ENCODE measurements at places on chromosomes 2 and 18.

GRCh38 chr2:135744760-135745314 lies 3.2 kb downstream of the UBXN4 start:
- DNase-seq = no peak

DNA sequence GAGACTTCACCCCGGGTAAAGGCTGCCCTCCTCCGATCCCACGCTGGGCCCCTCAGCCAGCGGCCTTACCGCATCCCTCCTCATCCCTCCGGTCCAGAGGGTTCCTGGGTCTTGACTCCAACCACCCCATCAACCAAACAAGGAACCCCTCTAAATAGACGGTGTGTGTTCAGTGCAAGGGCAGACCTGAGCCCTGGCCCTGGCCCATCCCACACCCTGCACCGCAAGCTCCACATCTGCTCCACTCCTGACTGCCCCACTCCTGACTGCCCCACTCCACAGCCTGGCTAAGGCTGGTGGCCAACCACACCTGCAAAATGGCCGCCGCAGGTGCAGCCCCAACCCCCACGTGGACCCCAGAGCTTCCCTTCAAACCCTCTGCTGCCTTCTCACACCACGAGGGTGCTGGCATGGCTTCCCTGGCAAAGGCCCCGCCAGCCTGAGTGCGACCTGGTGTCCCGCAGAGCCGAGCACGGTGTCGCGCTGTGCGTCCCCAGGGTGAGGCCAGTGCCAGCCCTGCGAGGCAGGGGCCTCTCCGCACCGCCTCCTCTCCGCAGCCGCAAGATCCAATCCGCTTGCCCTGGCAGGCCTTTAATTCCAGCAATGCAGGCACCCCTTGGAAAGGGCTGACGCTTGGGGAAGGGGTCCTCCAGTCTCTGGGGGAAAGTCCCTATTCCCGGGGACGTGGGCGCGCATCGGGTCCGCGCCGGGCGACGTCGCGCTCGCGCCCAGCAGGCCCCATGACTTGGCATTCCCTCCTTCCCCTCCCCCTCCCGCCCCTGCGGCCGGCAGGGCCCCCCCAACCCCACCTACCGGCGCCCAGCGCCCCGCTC lies 1.5 kb downstream of the KIF1A start:
- DNase-seq = no peak

- DNase-seq = no peak
Measured at GRCh38 chr2:177667626-177668025, 275.1 kb downstream of the AGPS start.

DNA sequence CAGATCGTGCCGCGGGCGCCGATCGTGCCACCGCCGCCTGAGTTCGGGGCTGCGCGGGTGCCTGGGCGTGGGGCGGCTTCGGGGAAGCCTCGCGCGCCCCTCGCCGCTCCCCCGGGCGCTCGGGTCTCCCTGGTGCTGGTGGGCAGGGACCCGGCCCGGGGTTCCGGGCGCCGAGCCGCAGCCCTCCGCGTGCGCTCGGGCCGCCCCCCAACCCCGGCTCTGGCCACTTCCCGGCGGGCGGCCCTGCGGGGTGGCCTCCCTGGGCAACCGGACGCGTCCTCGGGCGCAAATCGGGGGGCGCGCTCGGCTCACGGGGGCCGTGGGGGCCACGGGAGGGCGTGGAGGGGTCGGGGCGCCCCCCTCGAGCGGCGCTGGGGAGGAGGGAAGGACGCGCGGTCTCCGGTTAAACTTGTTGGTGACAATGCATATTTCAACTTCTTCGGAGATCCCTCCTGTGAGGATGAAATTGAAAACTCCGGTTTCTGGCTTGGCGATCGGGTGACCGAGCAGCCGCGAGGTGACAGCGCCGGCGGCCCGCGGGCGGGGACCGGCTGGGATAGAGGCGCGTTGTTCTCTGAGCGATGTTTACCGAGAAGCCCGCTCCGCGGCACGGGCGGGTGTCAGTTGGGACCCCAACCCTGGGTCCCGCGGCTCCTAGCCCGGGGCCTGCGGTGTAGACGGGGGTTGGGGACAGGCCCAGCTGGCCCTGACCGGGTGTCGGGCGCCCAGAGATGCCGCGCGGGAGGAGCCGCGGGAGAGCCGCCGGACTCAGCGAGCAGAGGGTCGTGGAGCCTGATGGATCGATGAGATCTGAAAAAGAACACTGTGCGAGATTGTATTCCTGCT lies 676 bp downstream of the SH3BP4 start:
- DNase-seq = no peak

- DNase-seq = no peak
Measured at GRCh38 chr2:146221826-146222225, 1623.0 kb upstream of the ACVR2A start.

GRCh38 chr18:59267503-59268126 lies 5.6 kb downstream of the RAX start:
- DNase-seq = no peak

DNA sequence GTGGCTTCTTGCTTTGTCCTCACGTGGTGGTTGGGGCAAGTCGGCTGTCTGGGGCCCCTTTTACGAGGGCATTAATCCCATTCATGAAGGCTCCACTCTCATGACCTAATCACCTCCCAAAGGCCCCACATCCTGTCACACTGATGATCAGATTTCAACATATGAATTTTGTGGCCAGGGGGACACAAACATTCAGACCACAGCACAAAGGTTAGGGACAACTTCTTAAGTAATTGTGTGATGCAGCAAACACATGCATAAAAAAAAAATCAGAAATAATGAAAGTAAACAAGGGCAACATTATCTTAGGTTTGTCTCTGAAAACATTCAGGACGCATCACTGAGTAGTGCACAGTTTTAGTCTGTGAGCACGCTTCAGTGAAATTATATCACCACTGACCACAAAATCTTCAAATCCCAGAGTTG lies 54.2 kb upstream of the FRZB start:
- DNase-seq = no peak

GRCh38 chr2:241035142-241035817 lies 36.9 kb downstream of the SNED1 start:
- DNase-seq = no peak

- DNase-seq = no peak
Measured at GRCh38 chr2:160057356-160057755, 5.1 kb downstream of the PLA2R1 start.

- no peak for DNase-seq
Measured at GRCh38 chr18:26961839-26962238, 96.3 kb upstream of the AQP4 start.

DNA sequence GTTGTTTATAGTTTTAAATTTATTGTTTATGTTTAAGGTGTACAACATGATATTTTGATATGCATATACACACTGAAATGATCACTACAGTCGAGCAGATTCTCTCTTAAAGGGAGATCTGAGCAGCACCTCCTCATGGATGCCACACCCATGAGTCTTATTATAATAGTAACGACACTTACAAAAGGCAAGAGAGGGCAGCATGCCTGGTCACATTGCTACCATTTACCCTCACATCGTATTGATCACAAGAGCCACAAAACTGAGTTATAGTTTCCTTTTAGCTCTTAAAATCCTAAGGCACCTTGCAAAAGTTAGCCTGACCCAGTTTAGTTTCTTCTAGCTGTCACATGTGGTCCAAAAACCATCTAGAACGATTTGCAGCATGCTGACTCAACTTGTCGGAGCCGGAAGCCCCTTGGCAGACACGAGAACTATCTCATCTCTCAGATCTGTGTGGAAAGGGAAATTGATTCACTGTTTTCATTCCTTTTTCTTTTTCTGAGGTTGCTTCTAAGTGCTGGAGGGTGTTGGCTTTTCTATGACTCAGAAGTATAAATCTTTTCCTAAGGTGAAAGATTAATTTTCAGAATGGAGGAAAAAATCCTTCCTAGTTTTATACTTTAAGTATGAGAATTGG lies 85.3 kb downstream of the CDC42EP3 start:
- DNase-seq = peak; percentile 32

DNA sequence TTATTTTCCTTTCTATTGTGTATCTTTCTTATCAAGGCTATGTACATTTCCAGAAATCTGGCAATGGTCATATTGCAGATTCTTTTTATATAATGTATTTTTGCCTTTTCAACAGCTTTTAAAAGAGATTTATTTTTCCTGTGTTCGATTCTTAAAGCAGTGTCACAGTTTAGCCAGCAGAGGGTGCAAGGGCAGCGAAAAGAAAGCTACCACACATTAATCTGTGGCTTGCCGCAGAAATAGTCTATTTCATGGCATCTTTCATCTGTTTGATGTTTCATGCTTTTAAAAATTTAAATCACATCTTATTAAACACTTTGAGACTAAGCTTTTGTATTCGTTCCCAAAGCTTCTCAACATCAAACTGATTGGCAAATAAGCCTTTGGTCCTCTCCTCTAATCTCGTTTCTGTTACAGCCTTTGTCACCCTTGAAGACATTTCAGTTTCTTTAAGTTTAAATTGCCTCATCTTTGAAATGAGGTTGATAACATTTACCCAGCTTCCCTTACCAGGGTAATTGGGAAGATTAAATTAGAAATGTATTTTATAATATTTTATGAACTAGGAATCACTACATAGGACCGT lies 73.3 kb downstream of the PIK3C3 start:
- no peak for DNase-seq

DNA sequence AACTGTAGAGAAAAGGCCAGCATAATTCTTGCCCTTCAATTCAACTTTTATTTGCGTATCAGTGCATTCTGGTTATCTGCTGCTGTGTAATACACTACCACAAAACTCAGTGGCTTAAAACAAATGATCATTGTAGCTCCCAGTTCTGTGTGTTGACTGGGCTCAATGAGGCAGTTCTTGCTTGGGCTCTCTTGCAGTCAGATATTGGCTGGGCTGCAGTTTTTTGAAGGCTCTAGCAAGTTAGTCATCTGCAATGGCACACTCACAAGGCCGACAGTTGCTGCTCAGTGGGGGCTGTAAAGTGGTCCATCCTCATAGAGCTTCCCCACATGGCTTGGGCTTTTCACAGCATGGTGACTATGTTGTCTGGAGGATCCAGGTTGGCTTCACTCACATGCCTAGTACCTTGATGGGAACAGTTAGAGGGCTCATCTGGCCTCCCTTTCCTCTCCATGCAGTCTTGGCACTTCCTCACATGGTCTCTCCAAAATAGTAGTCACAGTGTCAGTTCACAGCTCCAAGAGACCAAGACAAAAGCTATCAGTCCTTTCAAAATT lies 110.6 kb upstream of the TNP1 start:
- no peak for DNase-seq

GRCh38 chr2:164523726-164524125 lies 97.6 kb downstream of the GRB14 start:
- no peak for DNase-seq

DNA sequence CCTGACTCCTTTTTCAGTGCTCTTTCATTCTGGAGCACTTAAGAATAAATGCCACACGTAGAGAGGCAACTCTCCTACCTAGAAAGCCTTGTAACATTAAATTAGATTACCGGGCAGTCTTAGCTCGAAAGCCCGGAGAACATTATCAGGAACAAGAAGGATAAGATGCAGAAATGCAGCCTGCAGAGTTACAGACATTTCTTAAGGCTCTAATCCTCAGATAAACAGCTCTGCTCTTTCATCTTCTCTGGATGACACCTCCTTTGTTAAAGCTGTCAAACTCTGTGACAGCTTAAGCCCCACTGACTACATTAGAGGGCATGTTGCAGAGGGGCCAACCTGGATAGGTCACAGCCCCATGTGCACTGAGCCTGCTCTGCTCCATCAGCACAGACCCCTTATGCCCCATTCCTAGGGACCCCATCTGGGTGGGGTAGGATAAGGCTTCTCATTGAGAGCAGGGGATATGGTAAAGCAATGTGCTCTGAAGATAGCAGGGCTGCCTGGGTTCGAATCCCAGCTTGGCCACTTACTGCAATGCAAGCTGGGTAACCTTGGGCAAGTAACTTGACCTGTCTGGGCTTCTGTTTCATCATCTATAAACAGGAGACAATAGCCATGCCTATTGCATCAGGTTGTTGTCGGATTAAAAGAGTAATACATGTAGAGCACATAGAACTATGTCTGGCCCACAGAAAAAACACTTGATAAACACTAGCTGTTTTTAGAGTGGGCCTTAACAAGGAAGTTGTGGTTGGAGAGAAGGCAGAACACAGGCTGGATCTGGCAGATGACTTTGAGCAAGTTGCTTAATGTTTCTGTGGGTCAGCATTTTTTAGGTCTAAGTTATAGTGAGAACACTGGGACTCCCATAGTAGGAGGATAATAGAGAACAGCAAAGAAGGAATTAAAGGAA lies 111.4 kb downstream of the THNSL2 start:
- no peak for DNase-seq

DNA sequence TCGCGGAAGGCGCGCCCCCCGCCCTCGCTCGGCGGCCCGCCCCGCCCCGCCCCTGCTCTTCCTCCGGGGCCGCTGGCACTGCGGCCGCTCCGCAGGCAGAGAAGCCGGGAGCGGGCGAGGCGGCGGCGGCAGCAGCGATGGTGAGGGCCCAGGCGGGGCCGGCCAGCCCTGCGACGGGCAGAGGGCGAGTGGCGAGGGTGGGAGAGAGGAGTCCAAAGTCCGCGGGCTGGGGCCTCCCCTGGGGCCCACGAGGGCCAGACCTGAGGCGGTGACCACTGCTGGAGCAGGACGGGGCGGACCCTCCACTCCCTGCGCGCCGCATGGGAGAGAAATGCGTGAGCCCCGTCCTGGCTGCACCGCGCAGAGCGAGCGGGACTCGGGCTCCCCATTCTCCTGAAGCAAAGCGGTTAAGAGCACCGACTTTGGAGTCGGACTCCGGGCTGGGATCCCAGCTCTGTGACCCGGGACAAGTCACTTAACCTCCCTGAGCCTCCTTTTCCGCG lies at the start of gene VAMP5:
Gene VAMP5, plus strand, starts transcription at position 78 of the 503 bp plus-strand sequence. Its CDS starts 60 bp downstream, at position 138.
- no peak for DNase-seq

- DNase-seq = no peak
Measured at GRCh38 chr2:83686863-83687262, 772.2 kb downstream of the SUCLG1 start.

GRCh38 chr18:30150586-30151250 lies 891.8 kb downstream of the DSC3 start:
- DNase-seq = no peak

GRCh38 chr2:104443145-104443544 lies 410.8 kb upstream of the POU3F3 start:
- DNase-seq = no peak

GRCh38 chr2:215841175-215841816 lies 172.1 kb downstream of the MREG start:
- DNase-seq = no peak

- no peak for DNase-seq
Measured at GRCh38 chr2:231359441-231359840, 36.1 kb upstream of the B3GNT7 start.

DNA sequence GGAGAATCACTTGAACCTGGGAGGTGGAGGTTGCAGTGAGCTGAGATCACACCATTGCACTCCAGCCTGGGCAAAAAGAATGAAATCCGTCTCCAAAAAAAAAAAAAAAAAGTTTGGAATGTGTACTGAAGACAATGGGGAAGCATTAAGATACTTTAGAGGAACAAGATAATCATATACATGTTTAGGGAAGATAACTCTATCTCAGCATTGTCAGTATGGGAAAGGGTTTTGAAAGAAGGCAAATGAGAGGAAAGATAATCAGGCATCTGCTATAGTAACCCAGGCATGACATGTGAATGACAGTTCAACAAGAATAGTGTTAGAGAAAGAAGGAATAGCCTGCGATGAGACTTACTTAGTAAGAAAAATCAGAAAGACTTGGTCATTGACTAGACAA lies 112.0 kb downstream of the ATAD2B start:
- no peak for DNase-seq
